Keratinocyte (primary cell): ENCODE measurements at places on chromosomes 3 and 15.

GRCh38 chr3:118587037-118587741 is 447.5 kb downstream of the IGSF11 start:
- no peaks in the 10 kb centered on the region for H3K36me3 ChIP-seq
- no peak overlapping the region for H3K27ac ChIP-seq
- H3K4me3 ChIP-seq, result no peak overlapping the region
- DNase-seq, result no peak
- no peaks in the 10 kb centered on the region for H3K27me3 ChIP-seq
- H3K4me1 ChIP-seq, result no peaks in the 10 kb centered on the region

- H3K27ac ChIP-seq, result peak overlapping the region; percentile 100
- H3K36me3 ChIP-seq, result no peaks in the 10 kb centered on the region
- H3K27me3 ChIP-seq, result no peaks in the 10 kb centered on the region
- DNase-seq, result peak; percentile 71
- peaks cover 51% of the 10 kb centered on the region for H3K4me1 ChIP-seq
- no peak overlapping the region for H3K4me3 ChIP-seq
These were observed 236.8 kb downstream of the OPA1 start for GRCh38 chr3:193829781-193830180.

GRCh38 chr15:91465696-91466095 is 365.6 kb downstream of the SV2B start:
- H3K4me1 ChIP-seq, result peaks cover 16% of the 10 kb centered on the region
- H3K4me3 ChIP-seq, result no peak overlapping the region
- DNase-seq, result peak; percentile 30
- no peaks in the 10 kb centered on the region for H3K27me3 ChIP-seq
- H3K36me3 ChIP-seq, result no peaks in the 10 kb centered on the region

GRCh38 chr15:99412082-99412481 is 153.7 kb upstream of the MEF2A start:
- no peak for DNase-seq
- peaks cover 11% of the 10 kb centered on the region for H3K4me1 ChIP-seq
- no peak overlapping the region for H3K4me3 ChIP-seq
- no peaks in the 10 kb centered on the region for H3K36me3 ChIP-seq
- no peaks in the 10 kb centered on the region for H3K27me3 ChIP-seq

DNA sequence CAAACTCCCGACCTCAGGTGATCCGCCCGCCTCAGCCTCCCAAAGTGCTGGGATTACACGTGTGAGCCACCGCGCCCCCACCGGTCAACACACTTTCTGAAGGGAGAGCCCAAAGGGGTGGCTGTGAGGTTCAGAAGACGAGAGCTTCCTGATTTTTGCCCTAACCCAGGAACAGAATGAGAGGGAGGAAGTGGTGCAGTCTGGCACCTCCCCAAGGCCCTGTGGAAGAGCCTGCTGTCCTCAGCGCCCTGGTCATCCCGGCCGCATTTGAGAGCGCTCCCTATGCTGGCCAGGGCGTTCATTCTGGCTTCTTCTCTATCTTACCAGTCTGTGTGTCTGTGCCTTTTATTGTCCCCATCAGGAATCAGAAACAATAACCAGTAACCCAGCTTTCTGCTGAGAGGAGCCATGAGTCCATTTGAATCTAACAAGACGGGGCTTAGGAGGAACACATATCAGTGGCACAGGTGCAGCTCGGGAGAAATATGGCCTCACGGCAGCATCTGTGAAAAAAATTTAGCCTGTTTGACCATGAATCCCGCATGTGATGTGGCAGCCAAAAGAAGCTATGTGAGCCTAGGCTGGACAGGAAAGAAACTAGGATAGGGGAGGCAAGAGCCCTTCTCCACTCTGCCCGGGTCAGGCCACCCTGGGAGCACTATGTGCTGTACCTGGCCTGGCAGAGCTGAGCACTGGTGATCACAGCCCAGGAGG is 12.9 kb downstream of the BDH1 start:
- H3K27ac ChIP-seq, result no peak overlapping the region
- DNase-seq, result no peak
- H3K4me1 ChIP-seq, result peaks cover 43% of the 10 kb centered on the region
- H3K27me3 ChIP-seq, result no peaks in the 10 kb centered on the region
- H3K4me3 ChIP-seq, result no peak overlapping the region
